Hematopoietic multipotent progenitor cell treated with erythropoietin and hydrocortisone succinate and interleukin-3 and kit ligand, for 8 days (in vitro differentiated cells): ENCODE measurements at places on chromosomes 2 and 18.

DNA sequence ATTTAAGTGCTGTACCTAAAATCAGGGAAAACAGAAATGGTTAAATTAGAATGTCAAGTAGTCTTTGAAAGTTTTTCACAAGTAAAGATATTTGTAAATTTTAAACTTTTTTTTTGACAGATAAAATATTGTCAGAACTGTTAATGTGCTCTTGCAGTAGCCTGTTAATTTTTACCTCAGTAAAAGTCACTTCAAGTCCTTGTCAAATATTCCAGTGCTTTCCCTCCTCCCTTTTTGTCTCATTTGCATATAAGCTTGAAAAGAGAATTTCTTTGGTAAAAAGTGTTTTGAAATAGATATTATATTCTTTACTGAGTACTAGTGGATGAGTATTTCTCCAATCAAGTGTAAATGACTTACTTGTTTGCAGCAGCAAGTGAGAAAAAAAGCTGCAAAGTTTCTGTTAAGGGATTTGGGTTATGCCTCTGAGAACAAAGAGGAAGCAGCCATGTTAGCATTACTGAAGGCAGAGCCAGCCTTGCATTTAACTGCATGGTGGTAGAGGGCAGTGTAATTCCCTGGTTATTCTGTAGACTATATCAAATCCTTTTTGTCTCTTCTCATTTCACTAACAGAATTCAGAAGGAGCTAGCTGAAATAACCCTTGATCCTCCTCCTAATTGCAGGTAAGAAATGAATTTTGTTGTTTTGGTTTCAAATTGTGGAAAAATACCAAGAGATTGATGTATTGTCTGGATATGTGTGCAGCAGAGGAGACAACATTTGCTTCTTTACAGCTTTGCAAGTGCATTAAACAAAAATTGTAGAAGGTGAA, 3.2 kb downstream of the UBE2E3 start:
- DNase-seq, result peak; percentile 74

GRCh38 chr2:59353306-59353921, 1112.3 kb upstream of the FANCL start:
- no peak for DNase-seq

GRCh38 chr18:26103579-26103978, 13.2 kb upstream of the SS18 start:
- DNase-seq, result peak; percentile 54

DNA sequence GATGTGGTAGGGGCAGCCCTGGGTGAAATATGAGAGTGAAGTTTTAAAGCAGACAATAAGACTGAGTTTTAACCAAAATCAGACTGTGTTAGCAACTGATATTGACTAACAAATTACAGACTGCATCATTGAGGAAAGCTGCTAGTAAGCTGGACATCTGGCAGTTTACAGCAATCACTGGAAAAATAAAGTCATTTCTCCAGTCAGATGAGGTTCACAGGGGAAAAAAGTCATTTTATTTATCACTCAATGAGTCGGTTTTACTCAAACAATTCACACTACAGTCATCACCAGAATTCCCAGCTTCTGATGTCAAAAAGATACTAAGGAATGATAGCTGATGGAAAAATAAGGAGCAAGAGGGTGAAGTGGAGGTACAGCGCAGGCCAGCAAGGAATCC, 10.5 kb upstream of the TMEM177 start:
- no peak for DNase-seq

- no peak for DNase-seq
Measured at GRCh38 chr2:8609357-8609811, 72.5 kb upstream of the ID2 start.

- no peak for DNase-seq
Measured at GRCh38 chr2:62964050-62964449, 86.6 kb upstream of the OTX1 start.

DNA sequence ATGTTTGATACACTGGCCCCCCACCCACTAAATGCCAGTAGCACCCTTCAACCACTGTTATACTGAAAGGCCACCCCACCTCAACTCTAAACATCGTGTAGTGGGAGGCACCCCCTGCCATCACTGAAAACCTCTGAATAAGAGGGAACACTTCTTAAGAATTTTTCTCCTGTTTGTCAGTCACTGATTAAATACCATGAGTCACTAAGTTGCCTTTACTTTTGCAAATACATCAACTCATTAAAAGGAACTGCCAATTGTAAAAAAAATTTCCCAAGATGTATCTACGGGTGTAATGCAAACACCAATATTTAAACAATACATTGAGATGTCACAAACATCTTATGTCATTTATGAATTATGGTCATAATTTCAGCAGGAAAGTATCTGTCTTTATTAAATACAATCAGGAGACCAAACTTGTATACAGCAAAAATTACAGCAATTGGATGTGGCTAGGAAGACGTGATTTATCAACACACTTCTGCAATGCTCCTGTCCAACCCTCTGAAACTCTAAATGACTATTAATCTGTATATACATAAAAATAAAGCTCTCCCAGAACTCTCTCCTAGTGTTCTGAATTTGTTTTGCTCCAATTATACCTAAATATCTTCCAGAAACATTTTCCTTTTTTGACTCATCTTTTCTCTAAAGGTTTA, 144.1 kb upstream of the STK17B start:
- DNase-seq, result no peak

- DNase-seq, result no peak
Measured at GRCh38 chr2:64023485-64024258, 4.4 kb upstream of the VPS54 start.

GRCh38 chr18:42545825-42546224, 569.7 kb downstream of the RIT2 start:
- DNase-seq, result no peak

DNA sequence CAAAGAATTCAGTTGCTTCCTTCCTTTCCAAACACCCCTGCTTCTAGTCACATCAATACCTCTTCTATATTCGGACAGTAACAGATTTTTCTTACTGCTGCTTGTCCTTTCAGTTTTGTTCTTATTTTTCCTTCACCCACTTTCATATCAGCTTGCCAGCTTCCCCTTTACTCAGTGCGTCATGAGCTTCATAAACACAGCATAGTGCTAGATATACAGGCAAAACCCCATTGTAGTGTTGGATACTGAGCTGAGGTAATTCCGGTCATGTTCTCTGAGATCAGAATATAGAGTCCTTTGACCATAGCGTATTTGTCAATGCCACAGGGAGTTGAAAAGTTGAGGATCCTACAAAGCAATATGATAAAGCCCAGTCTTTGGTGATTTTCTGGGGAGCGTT, 2.4 kb downstream of the FARP2 start:
- peak; percentile 12 for DNase-seq

GRCh38 chr2:55871637-55872036, 51.9 kb downstream of the EFEMP1 start:
- no peak for DNase-seq

DNA sequence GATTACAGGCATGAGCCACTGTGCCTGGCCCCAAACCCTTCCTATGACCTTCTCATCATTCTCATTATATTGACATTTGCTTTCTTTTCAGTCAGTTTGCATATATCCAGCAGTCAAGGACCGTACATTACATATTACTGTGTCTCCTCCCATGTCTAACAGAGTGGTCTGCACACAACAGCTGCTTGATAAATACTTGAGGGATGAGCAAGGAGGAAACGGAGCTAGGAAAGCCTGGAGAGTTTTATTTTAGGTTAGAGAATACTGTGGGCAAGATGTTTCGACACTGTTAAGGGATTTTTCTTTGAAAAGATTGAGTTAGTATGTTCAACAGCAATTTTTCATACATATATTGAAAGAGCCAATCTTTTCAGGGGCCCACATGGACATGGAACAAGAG, 76.2 kb upstream of the CHRNA1 start:
- no peak for DNase-seq

GRCh38 chr2:111186933-111187332, 66.2 kb downstream of the BCL2L11 start:
- DNase-seq, result no peak

DNA sequence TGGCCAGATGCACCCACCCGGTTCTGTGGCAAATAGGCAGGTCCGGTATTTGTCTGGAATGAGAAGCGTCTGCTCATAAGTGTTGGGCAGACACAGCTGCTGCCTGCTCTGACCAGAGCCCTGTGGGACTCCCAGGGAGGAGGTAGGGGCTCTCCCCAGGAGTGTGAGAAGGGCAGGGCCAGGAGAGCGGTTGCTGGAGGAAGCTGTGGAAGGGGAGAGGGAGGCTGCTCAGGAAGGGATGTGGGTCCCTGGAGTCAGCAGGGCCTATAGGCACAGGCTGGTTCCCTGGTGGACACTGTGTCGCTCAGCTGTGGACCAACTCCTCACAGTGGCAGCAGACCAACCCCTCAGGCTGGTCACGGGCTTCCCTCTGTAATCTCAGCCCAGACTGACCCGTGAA, 109.2 kb downstream of the DYSF start:
- DNase-seq, result no peak

- DNase-seq, result no peak
Measured at GRCh38 chr2:20226152-20226545, 1.2 kb upstream of the SDC1 start.

DNA sequence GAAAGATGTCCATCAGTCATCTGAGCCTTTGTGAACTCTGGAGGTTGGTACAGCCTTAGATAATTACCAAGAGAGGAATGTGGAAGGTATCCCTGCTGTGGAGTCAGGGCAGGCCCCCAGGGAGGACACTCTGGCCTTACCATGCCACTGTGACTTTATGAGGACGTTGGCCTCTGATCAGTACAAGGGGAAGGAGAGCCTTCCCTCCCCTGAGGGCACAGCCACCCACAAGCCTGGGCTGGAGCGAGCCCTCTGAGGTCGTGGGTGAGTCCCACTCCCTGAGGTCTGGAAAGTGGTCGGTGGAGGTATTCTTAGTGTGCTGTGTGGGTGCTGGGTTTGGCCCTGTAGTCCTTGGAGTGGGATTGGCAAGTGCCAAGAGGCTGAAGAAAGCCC, 91.6 kb downstream of the STPG4 start:
- no peak for DNase-seq

GRCh38 chr2:116073731-116074130, 1631.3 kb downstream of the DPP10 start:
- DNase-seq, result no peak

DNA sequence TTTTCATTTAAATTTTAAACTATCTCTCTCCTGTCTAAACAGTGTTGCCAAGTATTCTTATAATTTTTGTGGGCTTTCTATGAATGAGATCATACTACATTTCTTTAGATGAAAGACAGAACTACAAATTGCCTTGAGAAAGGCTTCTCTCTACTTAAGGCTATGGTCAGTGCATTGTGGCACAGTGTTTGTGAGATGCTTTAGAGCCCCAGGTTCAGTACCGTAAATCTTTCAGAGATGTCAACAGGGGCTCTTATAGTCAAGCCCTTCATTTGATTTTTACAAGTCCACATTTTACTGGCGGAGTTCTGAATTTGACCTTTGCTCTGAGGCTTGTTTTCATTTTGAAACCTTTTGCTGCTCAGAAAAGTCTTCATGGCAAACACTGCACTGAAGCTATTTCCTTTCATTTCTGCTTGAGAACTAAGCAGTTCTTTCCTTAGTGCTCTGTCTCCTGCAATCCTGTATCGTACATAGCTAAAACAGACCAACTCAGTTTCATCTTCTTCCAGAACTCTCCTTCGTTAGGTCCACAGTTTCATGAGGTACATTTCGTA, 175.2 kb downstream of the NYAP2 start:
- DNase-seq, result no peak

DNA sequence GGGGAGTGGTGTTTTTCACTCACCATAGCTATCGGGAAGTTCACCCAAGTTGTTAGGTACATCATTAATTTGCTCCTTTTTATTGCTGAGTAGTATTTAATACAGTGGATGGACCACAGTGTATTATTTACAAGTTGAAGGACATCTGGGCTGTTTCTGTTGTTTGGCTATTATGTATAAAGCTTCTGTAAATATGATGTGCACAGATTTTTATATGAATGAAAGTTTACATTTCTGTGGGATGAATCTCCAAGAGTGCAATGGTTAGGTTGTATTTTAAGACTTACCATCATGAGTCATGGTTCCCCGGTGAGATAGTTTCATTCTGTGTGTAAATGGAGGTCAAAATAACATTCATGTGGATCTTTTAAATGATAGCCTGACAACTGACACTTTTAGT, 337.4 kb downstream of the PTPRM start:
- no peak for DNase-seq

- no peak for DNase-seq
Measured at GRCh38 chr2:230575642-230576324, 136.9 kb upstream of the CAB39 start.

DNA sequence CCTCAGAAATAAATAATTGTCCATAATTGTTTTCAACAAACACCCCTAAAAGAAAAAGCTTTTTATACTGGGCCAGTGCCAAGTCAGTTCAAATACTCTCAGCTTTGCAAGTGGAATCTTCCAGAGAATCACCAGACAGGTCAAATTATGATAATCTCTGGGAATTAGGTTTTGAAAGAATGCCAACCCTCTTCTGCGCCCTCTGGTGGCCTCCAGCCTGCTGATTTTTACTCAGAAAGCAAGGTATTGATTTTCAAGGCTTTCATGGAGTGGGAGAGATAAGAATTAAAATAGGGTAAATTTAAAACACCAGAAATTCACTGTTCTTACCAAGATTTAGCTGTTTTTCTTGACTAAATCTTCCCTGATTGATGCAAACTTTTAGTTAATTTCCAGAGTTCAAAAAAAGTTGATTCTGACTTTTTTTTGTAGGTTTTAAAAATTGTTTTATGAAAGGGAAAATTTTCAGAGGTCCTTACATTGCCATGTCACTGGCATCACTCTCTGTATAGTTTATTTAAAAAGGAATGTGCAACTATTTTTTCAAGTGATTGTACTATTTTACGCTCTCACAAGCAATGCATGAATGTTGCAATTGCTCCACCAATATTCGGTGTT, 282.9 kb upstream of the TNP1 start:
- DNase-seq, result peak; percentile 64

DNA sequence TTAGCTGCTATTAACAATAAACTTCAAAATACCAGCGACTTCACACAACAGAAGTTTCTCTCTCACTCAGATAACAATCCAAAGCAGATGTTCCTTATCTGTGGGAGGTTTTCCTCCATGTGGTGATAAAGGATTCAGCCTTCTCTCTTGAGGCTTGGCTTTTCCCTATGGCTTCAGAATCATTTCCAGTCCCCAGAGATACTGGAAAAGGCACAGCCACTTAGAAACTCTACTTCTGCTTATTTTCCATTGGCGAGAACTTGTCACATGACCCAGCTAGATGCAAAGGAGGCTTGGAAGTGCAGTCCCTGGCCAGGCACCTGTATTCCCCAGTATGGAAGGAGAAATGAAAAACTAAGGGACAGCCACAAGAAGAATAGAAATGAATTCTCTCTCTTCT, 344.8 kb downstream of the MTX2 start:
- no peak for DNase-seq

DNA sequence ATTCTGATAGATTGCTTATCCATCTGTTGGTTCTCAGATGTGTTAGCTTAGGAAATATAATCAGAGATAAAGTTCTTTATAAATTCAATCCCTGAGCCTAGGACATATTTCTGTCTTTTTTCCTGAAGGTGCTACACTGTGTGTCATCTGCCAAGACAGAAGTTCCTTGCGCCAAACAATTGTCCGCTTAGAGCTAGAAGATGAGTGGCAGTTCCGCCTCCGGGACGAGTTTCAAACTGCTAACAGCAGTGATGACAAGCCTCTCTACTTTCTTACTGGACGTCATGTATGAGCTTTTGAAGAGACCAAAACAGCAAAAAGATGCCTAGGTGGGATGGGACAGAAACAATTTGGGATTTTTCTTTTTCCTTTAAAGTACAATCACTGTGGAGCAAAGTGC, 78.0 kb downstream of the ESCO1 start:
- no peak for DNase-seq
